T1000 (cell line): ENCODE measurements at places on chromosomes 3 and 15.

DNA sequence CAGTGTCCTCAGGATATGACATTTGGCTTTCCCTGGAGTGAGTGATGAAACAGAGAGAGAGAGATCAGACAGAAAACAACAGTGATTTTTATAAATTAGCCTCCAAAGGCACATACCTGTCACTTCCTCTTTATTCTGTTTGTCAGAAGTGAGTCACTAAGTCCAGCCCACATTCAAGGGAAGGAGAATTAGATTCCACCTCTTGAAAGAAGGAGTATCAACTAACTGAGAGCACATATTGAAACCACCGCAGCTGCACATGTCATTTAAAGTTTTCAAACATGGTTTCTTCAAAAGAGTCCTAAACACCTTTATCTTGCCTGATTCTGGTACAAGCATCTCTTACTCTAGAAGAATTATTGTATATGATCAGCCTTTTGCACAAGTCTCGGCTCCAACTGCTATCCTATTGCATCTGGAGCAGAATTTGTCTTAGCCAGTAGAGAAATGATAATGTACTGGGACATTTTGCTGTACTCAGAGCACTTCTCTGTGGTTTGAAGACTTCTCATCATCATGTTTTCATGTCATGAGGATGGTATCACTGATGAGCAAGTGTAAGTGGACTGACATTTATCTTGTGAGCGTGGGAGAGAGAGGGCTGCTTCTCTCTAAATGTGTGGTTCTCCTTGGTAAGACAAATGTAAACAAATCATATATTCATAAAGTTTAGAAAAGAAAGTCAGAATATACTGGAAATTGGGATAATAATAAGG lies 338.9 kb upstream of the CFAP20DC start:
- DNase-seq, result no peak

- no peak for DNase-seq
These were observed 233.3 kb downstream of the RBMS3 start for GRCh38 chr3:29514170-29514569.

- DNase-seq, result no peak
These were observed 13.1 kb upstream of the WWTR1 start for GRCh38 chr3:149670742-149671492.

DNA sequence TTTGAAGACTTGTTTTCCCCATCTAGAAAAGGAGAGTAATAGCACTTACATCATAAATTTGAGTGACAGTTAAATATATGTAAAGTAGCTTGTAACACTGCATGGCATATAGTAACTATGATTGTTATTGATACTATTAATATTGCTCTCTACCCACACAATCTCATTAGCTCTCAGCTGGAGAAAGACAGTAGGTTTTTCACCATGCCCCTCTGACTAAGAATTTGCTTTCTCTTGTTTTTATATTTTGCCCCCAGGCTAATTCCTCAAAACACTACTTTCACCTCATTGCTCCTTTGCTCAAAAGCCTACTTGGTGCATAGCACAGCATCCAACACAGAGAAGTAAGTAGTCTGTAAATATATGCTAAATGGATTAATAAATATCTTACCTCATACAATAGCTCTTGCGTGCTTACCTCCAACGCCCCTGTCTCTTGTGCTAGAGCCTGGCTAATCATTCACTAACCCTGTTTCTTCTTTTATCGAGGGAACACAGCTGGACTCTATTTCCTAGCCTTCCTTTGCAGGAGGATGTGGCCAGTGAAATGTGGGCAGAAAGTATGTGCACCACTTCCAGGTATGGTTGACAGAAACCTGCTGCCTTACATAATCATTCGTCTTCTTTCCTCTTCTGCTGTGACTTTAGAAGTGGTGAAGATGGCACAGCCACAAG lies 190.0 kb downstream of the PLCH1 start:
- no peak for DNase-seq

DNA sequence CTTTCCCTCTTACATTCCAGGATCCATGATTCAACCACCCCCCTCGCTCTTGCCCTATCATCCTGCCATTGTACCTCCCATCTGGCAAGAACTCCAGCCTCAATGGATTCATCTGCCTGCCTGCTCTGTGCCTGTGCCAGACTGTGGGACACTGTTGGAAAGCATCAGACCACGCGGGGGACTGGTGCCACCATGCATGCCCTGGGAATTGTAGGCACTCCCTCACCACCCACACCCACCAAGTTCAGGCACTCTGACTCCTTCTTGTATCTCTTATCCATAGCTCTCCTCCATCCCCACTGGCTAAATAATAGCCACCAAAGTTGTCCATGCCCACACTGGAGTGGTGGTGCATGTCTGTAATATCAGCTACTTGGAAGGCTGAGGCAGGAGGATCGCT lies 143.8 kb downstream of the TPRA1 start:
- DNase-seq, result no peak

DNA sequence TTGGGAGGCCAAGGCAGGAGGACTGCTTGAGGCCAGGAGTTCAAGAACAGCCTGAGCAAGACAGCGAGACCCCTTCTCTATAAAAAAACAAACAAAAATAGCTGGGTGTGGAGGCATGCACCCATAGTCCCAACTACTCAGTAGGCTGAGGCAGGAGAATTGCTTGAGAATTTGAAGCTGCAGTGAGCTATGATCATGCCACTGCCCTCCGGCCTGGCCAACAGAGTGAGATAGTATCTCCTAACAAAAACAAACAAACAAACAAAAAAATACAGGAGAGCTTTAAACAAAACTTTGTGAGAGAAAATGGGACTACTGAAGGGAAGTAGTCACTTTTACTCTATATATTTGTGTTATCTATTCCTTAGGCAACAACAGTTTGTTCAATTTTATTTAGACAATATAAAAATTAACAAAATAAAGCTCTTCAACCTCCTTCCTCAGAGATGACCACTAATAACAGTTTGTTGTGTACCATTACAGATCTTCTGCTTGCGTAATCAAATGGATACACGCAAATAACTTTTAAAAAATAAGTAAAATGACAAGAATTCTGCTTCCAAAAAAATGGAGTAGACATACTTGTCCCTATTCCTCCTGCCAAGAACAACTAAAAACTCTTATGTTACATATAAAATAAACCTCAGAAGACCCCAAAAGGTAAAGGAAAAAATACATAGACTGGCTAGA lies 17.4 kb downstream of the PHC3 start:
- no peak for DNase-seq

DNA sequence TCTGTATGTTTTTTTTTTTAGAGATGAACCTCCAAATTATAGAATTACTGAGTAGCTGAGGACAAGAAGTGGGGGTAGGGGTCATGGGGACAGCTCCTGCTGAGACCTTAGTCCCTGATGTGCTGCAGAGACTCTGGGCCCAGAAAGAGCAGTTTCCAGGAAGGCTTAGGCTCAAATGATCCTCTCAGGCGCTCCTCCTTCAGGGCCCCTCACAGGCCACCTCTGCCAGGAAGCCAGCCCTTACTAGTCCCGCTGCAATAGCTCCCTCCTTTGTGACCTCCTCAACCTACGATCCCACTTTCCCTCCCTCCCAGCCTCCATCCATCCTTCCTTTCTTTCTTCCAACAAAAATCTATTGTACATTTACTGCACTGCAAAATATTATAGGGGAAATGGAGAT lies 24.6 kb downstream of the SLC28A1 start:
- no peak for DNase-seq
